ENCODE measurements at places on chromosomes 12 and 14. TPM values are rescaled to one million over a fixed set of nuclear protein-coding genes. Genes with fewer than 3 reads are reported as not detected.

TMTC2 gene
- polyA plus RNA-seq, result 16.6 TPM

HOXC9 gene
- 16.9 TPM for polyA plus RNA-seq

DNA sequence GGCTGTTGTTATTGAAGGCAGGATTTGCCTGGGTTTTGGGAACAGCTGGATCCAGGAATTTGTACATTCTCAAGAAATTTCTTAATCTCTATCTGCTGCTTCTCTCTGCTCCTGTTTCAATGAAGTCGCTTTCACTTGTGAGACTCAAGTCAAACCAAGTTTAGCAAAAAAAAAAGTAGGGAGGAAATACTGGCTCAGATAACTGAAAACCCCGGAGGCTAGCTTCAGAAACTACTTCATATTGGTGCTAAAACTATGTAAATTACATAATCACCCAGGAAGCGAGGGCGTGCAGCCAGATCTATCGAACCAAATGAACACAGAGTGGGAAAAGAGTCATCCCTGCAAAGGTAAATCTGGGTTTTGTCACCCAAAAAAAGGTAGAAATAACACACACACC lies 68.3 kb upstream of the FICD start:
- DNase-seq, result peak; percentile 54

- DNase-seq, result peak; percentile 88
Observed at GRCh38 chr14:91113829-91114078, at the start of gene DGLUCY. Gene DGLUCY, plus strand, starts transcription at chr14:91114073. Its CDS starts 46,222 bp downstream, at chr14:91160295.

DNA sequence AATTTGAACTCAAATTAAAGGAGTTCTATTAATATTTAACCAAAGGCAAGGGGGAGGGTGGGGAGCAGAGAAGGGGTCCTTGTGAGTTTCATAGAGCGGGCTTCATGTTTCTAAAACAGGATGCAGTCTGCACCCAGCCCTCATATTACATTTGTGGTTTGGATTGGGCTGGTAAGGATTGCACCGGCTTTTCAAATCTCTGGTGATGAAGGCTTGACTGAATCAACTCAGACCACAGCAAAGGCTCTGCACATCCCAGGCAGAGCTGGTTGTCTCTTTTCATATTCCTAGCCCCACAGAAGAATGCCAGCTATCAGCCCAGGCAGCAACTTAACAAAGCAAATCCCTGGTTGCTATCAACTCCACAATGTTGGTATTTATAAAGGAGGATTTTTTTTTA lies 1221.4 kb downstream of the VRK1 start:
- DNase-seq, result no peak

ENTPD5 gene
- 18.0 TPM for polyA plus RNA-seq

TAC3 gene
- polyA plus RNA-seq, result not detected

DNA sequence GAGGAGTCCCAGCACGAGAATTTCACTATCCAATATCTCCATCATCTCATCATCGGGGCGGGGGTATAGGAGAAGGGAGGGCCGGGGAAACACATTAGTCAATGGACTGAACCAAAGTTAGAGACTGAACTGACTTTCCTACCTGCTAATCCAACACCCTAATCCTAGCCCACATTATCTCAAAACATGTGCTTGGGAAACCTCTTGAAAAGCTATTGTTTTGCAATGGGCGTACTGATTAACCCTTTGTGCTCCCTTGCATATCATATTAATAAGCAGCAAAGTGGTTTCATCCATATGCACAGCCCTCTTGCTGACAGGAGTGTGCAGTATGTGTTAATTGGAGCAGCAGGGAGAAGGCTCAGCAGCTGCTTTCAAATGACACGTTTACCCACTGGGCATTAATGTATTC lies 125.7 kb upstream of the GRIP1 start:
- DNase-seq, result no peak

DNA sequence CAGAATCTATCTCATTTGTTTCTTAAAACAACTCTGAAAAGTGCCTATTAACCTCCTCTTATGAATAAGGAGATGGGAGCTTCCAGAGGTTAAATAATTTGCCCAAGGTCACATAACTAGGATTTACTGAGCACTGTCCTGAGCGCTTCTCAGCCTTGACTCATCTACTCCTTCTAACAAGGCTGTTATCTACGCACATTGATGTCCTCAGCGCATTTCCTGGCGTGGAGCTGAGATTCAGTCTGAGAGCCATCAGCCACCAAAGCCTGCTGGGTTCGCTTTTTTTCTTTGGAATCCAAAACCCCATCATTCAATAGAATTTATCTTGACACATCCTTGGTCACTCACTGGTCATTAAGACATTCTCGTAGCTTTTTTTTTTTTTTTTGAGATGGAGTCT lies 29.3 kb downstream of the AK7 start:
- DNase-seq, result no peak

ADAMTS20 gene
- 0.48 TPM for polyA plus RNA-seq

FAM90A1 gene
- polyA plus RNA-seq, result 0.29 TPM

GRCh38 chr12:68118096-68118755 lies 41.3 kb downstream of the IFNG start:
- DNase-seq, result no peak

DNA sequence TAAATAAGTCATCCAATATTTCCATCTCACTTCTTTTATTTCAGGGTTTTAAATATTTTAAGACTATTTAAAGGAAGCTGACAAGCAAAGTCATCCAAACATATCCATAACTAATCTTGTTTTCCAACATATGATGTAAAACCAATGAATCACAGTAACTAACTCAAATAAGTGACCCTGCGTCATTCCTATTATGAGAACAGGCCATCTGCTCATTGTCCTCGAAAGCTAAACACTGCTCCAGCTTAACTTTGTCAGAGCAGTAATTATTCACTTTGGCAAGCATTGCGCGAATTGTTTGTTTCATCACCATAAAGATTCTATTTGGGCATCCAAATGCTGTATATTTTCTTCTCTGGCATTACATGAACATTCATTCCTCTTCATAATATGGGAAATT lies 99.1 kb downstream of the CAPZA3 start:
- peak; percentile 2 for DNase-seq

GPRC5A gene
- 2.3 TPM for polyA plus RNA-seq

DNA sequence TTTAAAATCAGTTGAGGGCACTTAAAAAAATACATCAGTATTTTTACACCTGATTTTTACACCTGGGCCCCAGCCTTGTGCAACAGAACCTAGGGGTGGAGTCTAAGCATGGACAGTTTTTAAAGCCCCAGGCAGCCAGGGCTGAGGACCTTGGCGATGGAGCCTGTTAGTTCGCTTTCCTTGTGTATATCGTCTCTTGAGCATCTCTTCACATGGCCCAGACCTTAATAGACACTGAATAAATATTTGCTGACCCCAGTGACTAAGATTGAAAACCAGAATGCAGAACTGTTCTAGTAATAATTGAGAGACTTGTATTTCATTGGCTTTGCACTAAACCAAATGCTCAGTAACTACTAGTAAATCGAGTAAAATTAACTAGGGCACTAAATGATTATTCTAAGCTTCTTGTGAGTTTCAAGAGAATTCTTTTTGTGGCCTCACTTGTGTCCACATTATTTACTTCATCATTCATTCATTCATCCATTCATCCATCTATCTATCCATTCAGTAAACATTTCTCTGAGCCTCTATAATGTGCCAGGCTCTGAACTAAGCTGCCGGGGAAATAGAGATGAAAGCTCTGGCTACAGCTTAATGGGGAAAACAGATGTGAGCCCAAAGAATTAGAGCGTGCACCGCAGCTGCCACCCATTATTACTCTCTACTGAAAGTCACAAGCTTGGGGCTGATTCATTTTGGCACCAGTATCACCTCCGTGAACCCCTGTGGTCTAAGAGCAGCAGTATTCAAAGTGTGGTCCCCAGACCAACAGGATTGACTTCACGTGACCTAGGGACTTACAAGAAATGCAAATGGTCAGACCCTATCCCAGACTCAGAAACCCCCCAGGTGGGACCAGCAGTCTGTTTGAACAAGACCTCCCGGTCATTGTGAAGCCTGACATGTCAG lies 30.7 kb upstream of the BCL7A start:
- DNase-seq, result no peak

- DNase-seq, result peak; percentile 60
Observed at GRCh38 chr14:68506021-68506644, 286.7 kb downstream of the ZFP36L1 start.

- no peak for DNase-seq
Observed at GRCh38 chr12:452667-453210, 7.0 kb upstream of the B4GALNT3 start.

- peak; percentile 83 for DNase-seq
Observed at GRCh38 chr12:104596134-104596799, 139.5 kb downstream of the CHST11 start.

- DNase-seq, result peak; percentile 91
Observed at GRCh38 chr12:76878899-76879709, at the start of gene CSRP2. Gene CSRP2, minus strand, starts transcription at chr12:76879019. Its CDS starts 12,759 bp downstream, at chr12:76866260.

- no peak for DNase-seq
Observed at GRCh38 chr12:116495260-116495659, 63.9 kb upstream of the MAP1LC3B2 start.

DNA sequence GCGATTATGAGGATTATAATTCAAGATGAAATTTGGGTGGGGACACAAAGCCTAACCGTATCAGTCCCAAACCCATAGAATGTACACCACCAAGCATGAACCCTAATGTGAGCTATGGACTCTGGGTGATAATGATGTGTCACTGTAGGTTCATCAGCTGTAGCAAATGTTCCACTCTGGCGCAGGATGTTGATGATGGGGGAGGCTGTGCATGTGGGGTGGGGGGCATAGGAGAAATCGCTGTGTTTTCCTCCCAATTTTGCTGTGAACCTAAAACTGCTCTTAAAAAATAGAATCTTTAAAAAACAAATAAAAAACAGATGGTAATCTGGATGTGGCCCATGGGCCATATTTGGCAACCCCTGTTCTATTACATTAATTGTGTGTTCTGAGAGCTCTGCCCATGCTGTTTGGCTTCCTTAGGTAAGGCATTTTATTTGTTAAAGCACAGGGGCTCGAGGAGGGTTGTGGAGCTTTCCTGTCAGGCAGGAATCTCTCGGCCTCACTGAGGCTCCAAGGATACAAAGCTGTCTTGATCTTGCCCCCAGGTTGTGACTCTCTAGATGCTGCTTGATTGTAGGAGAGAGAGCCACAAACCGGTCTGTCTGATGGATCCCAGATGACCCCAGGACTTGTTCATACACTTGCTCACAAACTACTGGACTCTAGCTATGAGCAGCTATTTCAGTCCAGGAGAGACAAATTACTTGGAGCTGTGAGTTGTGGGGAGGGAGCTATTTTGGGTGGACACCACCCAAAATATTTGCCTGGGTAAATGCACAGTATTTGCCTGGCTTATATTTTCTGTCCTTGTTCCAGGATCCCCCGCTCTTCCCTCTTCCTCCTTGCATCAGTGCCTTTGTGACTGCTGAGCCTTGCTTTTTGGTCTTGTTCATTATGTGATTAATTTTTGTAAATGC lies 340.2 kb downstream of the MED13L start:
- DNase-seq, result no peak

DNA sequence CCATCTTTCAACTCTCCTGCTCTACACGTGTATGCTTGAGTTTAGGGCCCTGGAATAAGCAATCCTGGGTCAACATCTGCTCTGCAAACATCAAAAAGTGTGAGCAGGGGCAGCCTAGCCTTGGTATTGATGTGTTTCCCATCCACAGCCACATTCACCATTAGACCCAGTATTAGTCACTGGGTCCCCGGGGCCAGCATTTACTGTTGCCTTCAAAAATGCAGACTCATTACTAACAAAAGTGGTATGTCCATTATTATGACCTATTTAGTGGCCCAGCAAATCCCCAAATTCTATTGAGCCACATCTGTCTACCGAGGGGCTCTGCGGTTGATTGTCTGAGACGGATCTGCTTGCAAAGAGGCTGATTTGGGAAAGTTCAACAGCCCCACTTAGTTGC lies 661.8 kb downstream of the DIO2 start:
- DNase-seq, result no peak

HSPB8 gene
- polyA plus RNA-seq, result 204 TPM

GRCh38 chr12:104752016-104752415 lies 206.1 kb downstream of the SLC41A2 start:
- DNase-seq, result no peak

SLC4A8 gene
- polyA plus RNA-seq, result 1.1 TPM

DNA sequence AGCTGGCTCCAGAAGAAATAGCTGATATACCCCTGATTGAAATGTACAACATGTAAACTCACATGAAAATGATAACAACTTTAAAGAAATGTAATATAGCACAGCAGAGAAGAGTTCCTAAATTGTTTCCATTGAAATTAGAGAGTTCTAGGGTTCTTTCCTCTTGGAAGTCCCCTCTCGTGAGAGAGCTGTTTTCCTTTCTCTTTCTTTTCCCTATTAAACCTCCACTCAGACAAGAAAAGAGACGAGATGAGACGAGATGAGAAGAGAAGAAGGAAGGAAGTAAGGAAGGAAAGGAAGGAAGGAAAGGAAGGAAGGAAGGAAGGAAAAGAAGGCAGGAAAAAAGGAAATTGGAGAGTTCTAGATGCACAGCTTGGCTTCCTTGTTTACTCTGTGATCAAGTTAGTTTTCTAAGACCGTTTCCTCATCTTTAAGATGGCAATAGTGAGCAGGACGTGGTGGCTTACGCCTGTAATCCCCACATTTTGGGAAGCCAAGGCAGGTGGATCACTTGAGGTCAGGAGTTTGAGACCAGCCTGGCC lies 11.9 kb downstream of the DRAM1 start:
- no peak for DNase-seq

- peak; percentile 33 for DNase-seq
Observed at GRCh38 chr12:78696267-78696666, 168.3 kb upstream of the SYT1 start.

DNA sequence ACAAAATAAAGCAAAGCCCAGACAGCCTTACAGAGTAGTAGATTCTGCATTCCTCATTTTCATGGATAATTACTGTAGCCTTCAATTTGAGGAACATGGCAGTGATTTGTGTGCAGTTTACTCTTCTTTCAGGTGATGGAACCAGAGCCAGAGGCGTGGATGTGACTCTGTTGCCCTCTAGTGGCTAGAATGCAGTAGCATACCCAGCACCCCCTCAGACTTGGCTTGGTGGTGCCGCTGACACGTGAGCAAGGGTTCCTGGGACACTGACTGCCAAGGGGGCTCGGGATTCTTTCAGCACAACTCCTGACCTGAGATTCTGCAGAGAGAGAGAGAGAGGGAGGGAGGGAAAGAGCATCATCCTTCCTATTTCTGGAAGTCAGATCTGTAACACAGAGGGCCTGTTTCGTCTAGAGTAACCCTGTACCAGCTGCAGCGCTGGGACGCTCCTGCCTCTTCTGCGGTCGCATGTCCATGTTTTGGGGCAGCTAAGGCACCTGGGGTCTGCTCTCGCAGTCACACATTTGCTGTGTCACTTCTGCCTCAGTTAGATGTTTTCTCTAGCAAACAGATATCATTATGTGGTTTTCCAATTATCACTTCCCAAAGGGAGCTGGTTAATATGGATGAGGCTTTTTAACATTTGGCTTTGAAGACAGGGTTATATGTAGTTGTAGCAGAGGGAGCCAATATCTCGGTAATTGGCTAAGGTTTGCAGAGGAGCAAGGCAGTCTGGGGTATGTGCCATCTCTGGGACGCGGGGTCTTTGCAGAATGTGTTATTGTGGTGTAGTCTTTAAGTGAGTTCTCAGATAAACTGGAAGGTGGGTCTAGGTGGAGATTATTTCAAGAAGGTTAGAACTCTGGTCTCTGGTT lies 428.1 kb downstream of the NRXN3 start:
- DNase-seq, result peak; percentile 38

DBX2 gene
- 0.11 TPM for polyA plus RNA-seq

CLECL1 gene
- not detected for polyA plus RNA-seq
